ENCODE measurements at places on chromosomes 5 and 9.

DNA sequence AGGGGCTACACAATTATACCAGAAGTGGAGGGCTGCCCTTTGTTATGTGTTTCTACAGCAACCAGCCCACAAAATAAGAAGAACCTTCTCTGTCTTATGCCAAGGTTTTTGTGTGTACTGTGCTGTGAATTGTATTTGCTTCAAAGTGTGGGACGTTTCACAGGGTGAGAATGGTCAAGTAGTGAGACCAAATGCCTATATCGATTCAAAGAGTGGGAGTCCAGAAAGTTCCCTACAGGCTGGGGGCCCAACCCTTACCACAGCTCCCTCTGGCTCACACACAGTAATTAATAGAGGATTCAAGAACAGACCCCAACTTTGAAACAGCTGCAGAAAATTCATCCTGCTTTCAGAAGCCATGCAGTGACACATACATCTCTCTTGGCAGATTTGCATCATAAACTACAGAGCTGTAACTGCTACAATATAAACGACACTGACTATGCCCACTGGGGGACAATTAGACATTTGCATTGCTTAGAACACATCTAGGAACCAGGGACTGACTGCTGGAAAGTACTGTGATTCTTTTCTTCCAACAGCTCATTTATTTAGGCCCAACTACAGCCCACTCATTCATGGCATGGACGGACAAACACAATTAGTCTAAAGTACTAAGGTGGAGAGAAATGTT is 12.8 kb downstream of the ENC1 start:
- DNase-seq: no peak

DNA sequence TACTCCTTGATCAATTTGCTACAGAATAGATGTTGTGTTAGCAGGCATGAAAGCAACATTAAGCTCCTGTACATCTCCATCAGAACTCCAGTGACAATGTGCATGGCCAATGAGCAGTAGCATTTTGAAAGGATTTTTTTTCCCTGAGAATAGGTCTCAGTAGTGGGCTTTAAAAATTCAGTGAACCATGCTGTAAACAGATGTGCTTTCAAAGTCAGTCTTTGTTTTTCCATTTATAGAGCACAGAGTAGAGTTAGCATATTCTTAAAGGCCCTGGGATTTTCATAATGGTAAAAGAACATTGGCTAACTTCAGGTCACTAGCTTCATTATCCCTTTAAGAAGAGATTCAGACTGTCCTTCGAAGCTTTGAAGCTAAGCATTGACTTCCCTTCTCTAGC is 150.8 kb downstream of the VPS13A start:
- no peak for DNase-seq

DNA sequence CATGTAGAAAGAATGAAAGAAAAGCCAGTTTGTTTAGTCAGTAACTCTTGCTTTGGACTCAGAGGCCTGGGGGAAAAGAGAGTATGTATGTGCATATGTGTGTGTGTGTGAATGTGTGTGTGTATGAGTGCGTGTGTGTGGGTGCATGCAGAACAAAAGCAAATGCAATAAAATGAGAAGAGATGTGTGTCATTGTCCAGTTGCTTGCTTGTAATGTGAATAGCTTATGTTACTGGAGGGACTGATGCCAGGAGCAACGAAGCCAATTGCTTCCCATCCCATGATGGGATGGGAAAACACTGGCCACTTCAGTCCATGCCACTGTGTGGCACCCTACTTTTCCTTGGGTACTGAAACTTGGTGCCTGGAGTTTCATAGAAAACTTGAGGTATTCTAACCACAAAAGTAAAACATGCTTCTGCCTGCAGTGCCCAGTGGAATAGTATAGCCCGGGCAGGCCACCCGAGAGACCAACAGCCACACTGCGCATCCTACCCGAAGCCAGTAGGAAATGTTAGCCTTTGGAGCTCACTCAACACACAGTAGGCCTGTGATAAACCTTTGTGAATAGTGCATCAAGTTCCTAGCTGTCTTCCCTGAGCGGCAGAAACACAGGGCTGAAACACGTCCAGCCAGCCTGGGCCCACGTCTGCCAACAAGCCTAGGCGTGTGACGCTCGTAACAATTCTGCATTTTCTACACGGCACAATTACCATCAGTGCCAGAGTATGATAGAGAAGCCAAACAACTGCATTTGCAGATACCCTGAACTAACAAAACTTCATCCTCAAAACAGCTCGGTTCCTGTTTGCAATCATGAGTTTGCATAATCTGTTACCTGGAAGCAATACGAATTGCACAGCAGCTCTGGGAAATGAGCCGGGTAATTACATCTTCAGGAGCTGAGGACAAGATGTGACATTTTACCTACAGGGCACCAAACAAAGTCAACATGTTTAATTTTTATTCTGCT is 198.1 kb downstream of the SYK start:
- no peak for DNase-seq

DNA sequence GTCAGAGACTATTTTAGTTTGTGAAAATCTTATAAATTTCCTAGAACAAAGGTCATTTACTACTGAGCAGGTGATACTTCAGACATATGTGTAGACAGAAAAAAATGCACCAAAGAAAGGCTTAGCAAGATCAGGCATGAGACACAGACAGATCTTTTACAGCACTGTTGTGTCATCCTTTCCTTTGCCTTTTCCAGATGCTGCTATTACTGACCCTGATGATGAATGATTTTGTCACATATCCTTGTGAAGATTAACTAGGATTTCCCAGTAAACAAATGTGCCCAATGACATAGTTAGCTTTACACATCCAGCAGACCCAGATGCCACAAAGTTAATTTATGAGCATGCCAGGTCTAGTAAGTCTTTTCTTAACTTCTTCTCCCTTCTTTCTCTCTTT is 68.2 kb downstream of the DMRTA1 start:
- DNase-seq: no peak

DNA sequence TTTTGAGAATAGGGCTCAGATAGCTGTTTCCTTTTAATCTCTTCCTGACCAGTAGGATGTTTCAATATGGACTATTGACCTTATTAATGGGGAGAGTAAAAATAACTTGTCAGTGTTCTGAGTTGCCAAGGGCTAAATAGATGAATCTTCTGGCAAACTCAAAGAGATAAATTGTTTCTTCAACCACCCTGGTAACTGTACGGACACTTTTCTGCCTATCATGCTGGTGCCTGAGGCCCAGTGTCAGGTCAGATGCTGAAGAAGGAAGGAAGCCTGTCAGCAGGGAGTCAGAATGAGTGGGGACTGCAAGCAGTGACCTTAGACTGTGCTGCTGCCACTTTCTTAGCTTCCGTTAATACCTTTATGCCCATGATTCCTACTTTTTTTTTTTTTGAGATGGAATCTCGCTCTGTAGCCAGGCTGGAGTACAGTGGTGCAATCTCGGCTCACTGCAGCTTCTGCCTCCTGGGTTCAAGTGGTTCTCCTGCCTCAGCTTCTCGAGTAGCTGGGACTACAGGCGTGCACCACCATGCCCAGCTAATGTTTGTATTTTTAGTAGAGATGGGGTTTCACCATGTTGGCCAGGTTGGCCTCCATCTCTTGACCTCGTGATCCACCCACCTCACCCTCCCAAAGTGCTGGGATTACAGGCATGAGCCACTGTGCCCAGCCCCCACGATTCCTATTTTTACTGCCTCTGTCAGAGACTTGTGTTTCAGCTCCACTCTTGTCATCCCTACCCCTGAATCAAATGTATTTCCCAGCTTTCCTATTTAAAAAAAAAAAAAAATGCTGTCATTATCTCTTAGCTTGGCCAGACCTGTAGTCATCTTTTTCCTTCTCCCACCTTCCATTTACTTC is 33.7 kb downstream of the TGFBR1 start:
- DNase-seq: no peak

DNA sequence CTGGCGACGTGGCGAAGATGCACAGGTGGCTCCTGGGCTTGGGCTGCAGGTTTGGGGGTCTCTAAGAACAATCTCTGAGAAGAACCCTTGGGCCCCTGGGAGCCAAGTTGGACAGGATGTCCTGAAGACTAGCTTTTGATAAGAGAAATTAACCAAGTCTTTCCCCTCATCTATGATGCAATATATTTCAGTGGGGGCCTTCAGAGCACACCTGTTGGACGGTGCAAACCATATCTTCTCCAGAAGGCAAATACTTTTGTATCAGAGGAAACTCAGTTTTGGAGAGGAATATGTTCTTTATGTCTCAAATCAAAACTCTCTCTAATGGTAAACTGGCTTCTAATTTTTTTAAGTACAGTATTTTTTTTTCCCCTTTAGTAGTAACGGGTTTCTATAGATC is 28.6 kb downstream of the OTULIN start:
- no peak for DNase-seq

- no peak for DNase-seq
Measured at GRCh38 chr5:107376546-107377276, 294.0 kb downstream of the EFNA5 start.

GRCh38 chr5:73180566-73180965 is 7.6 kb downstream of the TMEM174 start:
- no peak for DNase-seq

DNA sequence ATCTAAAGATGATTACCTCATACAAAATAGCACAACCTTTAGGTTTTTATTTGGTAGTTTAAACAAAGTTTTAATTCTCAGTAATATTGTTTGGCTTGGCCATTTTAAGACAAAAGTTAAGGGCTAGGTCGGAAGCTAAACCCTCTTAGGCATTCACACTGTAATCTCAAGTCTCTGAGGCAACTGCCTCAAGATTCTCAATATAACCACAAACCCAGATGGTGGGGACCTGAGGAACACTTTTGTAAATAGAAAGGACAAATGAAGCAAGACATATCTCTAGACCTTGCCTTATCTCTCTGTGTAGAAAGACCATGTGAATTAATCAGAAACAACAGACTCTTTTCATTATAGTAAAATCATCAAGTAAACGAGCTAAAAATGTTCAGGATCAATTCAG is 500.2 kb upstream of the CDH6 start:
- DNase-seq: no peak

DNA sequence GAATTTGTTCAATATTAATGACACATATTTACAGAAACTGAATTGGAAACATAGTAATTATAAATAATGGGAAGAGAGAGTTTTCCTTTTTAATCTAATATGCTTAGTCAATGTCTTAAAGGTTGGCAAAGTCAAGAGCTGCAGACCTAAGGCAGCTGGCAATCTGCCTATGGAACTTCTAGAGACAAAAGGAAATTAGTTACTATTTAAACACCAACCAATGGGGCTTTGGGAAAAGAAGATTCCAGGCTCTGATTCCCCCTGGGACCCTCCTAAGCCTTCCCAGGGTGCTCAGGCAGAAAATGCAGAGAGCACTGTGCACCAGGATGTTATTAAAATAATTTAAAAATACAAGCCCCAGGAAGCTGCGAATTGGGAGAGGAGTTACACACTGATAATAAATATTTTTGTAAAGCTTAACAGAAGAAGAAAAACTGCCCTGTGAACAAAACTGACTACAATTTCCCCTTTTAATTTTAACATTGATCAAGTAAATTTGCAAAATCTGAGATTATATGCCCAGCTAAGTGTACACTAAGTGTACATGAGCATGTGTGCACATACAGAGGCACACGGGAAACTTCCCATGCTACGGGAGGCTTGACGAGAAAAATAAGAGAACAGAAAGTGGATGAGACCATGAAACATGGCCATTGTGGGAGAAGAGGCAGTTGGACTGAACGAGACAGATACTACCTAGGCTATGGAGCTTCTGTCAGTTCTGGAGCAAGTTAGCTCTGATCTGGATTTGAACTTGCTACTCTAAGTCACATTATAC is 77.4 kb upstream of the ADAMTS16 start:
- no peak for DNase-seq

DNA sequence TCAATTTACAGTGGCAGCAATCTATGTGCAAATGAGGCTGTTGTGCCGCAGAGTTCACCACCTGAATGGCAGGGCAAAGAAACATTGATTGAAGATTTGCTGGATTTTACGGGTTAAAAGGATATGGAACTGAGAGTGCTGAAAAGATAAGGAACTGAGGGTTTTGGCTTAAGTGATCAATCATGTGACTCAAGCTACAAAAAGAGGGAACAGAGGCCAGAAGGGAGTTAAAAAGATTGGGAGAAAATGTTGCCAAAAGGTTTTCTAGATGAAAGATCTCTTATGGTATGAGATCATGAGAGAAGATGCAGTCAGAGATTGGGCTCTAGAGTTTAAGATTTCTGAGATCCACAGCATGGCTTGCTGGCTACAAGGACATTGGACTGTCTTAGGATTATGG is 7.9 kb upstream of the RIMOC1 start:
- DNase-seq: no peak

DNA sequence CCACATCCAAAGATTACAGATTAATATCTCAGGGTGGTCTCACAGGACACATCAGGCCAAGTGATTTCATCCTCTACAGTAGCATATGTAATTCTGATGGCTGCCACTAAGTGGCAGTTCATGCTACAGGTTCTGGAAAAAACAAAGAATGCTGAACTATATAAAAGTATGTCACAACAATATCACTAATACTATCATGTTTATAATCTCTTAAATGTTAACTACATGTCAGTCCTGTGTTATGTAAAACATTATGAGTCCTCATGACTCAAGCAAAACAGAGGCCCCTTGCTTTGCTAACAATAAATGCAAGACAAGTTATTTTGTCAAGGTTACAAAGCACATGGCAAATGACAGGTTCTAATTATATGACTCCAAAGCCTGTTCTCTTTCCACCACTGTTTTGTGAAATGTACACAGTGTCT is 233.2 kb downstream of the FBXL17 start:
- no peak for DNase-seq

DNA sequence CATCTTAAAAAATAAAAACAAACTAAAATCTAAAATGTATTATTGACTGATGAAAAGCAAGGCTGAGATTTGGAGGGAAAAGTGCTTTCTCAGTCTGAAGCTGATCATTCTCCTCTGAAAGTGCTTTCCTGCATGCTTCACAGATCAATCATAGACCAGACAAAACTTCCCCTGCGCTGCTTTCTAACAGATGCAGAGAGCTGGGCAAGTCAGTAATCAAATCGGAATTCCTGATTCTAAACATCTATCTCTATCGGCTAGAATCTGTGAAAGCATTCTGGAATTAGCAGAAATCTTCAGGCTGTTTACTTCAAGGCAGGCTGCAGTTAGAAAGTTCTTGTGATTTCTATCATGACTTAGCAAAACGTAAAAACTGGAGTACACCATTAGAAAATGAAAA is 15.6 kb upstream of the FAM81B start:
- no peak for DNase-seq
